RWPE2 (cell line): ENCODE measurements at places on chromosomes 7 and 10.

- no peak for DNase-seq
Measured at GRCh38 chr7:30470771-30471170, 7.8 kb downstream of the NOD1 start.

DNA sequence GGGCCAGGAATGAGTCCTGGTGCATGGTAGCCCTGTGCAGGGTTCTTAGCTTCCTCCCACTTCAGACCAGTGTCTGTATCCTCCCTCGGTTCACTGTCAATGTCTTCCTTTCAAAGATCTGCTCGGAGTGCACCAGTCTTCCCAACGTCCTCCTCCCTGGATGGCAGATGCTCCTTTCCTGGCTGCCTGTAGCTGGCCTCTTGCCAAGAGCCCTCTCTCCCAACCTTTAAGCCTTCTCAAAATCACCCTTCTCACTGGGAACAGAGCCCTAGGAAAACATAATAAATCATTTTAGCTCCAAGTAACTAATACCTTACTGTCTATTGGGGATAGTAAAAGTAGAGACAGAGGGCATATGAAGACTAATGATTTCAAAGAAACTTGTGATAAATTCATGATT is 490.6 kb downstream of the CCSER2 start:
- DNase-seq = no peak

GRCh38 chr7:3356173-3356572 is 55.1 kb downstream of the SDK1 start:
- no peak for DNase-seq

DNA sequence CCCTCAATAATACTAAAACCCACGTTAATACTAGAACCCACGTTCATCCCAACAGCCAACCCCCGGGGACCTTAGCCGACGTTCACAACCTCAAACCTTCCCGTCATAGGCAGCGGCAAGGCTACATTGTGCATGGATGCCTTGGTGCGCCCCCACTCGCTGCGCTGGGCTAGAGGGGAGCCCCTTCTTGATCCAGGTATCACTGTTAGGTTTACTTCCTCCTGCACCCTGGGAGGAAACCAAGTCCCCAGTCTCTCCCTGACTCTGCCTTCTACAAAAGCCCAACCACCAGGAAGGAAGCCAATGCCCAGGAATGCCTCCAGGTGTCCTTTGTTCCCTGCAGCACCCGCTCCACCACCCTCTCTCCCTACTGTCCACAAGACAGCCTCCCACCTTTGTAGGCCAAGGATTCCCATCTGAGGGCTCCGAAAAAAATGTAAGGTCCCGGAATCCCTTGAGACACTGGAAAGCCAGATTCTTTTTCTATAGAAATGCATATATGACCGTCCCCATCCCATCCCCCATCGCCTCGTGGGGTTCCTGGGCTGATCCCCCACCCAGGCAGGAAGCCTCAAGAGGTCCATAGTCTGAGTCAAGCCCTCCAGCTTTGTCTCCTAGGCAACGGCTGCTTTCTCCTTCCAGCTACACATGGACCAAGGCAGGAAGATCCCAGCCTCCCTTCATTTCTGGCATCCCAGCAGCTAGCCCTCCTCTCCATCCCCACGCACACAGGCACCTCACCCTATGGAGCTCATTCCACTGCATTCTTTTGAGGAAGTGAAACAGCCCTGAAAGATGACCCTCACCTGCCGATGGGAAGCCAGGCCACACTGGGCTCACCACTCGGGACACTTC is 25.2 kb downstream of the CTBP2 start:
- no peak for DNase-seq

GRCh38 chr7:21640105-21640504 is 97.3 kb downstream of the DNAH11 start:
- DNase-seq = no peak

DNA sequence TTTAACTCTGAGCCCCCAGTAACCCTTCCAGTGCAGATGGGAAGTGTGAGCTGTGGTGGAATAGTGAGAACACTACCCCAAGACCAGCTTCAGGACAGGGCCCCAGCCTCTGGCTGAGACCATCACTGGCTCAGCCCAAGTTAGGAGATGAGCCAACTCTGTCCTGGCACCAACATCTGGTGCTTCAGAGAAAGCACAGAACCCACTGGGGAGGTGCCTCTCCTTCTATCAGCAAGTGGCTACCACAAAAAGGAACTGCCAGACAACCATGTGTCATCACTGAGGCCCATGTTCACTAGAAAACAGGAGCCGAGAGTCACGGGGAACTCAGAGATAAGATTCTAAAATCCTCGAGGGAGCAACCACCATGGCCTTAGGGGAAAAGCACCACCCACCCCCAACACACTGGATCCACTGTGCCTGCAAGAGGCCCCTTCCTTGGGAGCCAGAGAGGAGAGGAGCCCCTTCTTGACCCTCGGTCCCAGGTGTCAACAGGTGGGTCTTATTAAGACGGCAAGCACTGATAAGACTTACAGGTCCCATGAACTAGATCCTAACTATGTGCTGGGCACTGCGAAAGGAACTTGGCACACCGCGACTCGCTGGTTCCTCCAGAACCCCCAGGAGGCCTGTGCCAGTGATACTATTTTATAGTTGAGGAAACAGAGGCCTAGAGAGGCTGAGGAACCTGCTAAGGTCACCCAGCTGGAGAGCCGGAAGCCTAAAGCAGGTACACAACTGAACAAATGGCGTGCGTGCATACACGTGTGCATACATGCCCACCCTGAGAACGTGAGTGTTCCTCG is 102.7 kb downstream of the FAM53B start:
- no peak for DNase-seq

DNA sequence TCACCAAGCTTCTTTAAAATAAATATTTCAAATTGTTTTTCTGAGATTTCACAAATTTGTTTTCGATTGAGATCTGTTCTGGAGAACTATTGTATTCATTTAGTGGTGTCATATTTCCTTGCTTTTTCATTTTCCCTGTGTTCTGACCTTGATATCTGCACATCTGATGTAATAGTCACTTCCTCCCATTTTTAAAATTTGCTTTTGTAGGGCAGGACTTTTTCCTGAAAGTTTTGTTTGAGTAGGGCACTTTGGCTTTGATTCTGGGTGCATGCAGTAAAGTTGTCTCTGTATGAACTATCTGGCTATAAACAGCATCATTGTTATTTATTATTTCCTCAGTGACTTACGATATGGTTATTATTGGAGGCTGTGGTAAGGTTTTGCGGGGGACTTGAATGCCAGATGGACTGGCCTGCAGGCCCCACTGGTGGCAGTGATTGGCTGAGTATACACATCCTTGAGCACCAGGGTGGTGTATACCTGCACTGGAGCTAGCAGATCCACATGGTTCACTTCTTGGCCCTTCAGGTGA is 83.6 kb downstream of the CSTF2T start:
- no peak for DNase-seq
